ENCODE measurements at places on chromosomes 12 and 14.
A peak's percentile ranks its signal among the peaks of the same experiment; 100 is the strongest.

GRCh38 chr12:109529691-109530640 lies 43.3 kb downstream of the MMAB start:
- DNase-seq, result no peak

GRCh38 chr12:57124261-57124877 lies 3.9 kb upstream of the LRP1 start:
- peak; percentile 68 for DNase-seq

GRCh38 chr14:65287264-65288131 lies 125.0 kb upstream of the FUT8 start:
- DNase-seq, result no peak

- peak; percentile 47 for DNase-seq
Measured at GRCh38 chr12:85424581-85425348, 144.7 kb downstream of the ALX1 start.

DNA sequence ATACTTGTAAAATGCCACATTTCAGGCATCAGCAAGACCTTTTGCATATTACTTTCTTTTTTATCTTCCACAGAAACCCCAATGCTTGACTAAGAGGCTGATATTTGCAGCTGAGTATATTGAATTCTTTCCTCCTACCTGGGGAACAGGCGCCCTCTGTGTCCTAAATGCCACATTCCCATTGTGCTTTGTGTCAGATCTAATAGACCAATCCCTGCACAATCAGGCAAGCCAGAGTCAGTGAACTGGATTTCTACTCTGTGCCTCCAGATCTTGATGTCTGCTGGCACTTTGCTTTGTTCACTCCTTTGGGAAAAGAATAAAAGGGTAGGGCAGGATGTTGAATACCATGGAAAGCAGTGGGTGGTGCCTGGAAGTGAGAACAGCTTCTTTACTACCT lies 22.4 kb upstream of the TAS2R42 start:
- no peak for DNase-seq
